ENCODE measurements at places on chromosomes 3 and 15.

GRCh38 chr15:75225951-75226732, 24.5 kb downstream of the C15orf39 start:
- DNase-seq, result no peak

DNA sequence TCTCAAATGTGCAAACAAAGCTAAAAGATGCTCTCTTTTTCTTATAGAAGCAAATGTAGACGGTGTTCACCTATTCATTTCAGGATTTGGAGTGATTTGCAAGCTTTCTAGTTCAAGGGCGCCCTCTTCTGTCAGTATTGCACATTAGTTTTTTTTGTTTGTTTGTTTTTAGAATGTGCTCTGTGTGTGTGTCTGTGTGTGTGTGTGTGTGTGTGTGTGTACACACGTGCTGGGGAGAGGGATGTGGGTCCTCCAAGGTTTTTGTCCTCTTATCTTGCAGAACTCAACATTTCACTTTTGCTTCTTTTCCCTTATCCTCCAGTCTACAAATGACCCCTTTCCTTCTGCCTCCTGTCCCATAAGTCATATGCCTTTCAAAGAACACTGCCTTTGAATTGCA, 23.5 kb downstream of the DNAH1 start:
- no peak for DNase-seq

GRCh38 chr15:63595065-63595464, 2.1 kb upstream of the FBXL22 start:
- no peak for DNase-seq

DNA sequence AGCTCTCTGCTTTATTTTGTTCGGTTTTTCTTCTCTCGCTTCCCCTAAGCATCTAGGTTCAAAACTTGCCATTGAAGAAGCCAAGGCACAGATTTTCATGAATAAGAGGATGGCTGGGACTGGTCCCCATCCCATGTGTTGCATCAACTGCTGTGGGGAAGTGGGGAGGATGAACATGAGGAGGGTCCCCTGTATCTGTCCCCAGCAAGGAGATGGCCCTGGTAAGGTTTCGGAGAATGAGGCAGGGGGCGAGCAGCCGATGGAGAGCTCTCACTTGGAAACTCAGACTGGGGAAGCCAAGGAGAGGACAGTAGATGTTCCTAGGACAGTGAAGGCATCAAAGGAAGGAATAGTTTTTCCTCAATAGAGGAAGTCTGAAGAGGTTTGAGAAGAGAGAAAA, 142.0 kb upstream of the ATP2B2 start:
- DNase-seq, result peak; percentile 39

DNA sequence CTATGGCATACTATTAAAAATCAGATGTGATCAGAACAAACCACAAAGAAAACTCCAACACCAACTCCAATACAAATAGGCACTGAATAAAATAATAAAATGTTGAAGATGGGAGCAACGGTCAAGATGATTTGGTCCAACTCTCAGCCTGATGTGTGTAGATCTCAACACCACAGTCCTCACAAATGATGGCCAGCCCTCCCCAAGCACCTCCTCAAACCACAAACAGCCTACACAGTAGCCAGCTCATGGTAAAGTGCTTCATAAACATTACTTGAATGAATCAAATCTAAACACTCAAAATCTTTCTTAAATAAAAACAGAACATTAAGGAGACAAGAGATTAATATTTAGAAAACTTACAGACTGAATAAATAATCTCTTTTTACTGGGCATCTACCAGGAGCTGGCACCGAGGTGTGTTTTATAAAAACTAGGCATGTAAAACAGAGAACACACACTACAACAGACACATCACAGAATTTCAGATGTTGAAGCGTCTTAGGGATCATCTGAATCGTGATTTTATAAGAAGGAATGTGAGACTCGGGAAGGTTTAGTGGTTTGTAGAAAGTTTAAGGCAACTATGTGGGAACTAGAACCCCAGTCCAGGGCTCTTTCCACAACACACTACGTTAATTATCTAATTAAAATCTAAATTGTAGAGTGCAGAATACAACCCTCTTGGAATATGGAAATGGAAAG, 102.4 kb downstream of the MYLK start:
- DNase-seq, result no peak

DNA sequence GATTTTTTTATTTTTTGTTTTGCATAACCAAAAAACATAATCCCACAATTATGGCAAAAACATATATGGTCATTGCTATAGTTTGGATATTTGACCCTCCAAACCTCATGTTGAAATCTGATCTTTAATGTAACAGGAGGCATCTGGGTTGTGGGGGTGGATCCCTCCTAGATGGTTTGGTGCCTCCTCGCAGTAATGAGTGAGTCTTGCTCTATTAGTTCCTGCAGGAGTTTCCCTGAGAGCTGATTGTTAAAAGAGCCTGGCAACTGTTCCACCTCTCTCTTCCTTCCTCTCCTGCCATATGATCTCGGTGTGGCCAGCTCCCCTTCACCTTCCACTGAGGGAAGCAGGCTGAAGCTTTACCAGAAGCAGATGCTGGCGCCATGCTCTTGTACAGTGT, 33.2 kb upstream of the TRIM59 start:
- no peak for DNase-seq
